ENCODE measurements at places on chromosomes 3 and 15.

- no peak for DNase-seq
Observed at GRCh38 chr3:69913422-69913821, 86.1 kb upstream of the SAMMSON start.

- DNase-seq: no peak
Observed at GRCh38 chr15:90582553-90582952, 52.8 kb downstream of the CRTC3 start.

- peak; percentile 9 for DNase-seq
Observed at GRCh38 chr3:5123937-5124336, 1.8 kb downstream of the ARL8B start.

DNA sequence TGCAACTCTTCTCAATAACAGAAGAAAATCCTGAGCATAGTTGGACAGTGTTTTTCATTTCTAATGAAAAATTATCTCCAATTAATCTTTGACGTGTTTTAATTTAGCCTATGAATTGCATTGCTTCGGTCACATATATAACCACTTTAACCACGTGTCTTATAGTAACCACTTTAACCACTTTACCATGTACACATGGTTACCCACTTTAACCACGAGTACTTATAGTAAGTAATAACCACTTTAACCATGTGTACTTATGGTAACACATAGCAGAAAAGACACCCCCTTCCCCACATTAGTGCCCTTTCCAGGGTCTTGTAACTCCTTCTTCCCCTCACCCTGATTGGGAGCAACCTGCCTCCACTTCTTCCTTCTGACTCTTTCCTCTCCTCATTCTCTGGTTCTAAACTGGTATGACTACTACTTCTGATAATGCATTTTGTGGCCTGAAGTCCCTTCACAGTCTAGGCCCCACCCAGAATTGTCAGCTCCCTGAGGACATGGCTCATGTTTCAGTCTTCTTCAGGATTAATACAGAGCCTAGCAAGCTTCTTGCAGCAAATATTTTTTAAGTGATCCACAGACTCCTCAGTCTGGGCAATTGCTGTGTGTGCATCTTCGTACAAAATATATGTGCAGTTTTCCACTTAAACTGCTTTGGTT lies 25.0 kb downstream of the SLC7A14 start:
- DNase-seq: no peak

DNA sequence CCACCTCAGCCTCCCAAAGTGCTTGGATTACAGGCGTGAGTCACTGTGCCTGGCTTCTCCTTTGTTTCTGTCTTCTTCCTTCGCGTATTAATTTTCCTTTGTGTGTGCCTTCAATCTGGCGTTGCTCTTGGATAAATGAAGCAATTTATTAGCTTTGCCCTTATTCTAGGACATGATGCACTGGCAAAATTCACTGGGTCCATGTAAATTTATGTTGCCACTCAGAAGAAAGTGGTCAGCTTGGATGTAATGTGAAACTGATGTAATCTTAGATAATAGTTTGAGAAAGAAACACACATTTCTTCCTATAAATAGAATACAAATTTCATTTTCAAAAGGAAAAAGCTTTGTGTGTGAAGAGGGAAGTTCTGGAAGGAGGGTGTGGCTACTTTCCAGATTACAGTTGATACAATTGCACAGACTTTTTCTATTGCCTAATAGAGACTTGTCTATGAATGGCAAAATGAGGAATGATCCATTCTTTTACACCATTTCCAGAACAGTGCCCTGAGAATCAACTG lies 23.3 kb upstream of the ATP1B3 start:
- DNase-seq: peak; percentile 32

DNA sequence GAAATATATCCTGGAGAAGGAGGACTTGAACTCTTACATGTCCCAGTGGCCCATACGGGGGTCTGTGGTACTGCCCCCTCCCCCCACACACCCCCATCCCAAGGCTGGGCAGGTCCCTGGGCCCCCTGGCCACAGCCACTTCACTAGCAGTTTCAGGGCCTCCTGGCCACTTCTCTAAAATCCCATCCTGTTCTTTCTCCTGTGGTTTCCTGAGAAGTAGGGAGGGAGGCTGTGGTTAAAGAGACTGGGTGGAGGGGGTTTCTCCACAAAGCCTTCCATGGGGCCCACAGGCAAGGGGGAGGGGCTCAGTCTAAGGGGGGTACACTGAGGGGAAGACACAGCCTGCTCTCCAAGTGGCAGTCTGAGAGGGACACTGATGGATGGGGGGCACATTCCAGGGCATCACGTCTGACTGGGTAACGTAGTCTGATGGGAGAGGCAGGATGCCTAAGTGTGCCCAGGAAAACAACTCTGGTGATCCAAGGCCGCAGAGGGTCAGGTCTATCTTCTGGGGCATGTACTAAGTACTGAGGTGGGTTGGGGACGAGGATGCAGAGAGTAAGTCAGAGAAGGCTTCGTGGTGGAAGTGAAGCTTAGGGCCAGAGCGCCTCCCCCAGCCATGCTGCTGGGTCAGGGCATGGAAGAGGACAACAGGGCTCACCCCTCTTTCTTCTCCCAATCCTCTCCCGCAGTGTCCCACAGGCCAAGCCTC lies 48.0 kb upstream of the C15orf39 start:
- DNase-seq: no peak

GRCh38 chr3:13522236-13522635 lies 26.7 kb upstream of the FBLN2 start:
- DNase-seq: no peak
